COR-L47 (cell line): ENCODE measurements at places on chromosomes 1 and 21.

DNA sequence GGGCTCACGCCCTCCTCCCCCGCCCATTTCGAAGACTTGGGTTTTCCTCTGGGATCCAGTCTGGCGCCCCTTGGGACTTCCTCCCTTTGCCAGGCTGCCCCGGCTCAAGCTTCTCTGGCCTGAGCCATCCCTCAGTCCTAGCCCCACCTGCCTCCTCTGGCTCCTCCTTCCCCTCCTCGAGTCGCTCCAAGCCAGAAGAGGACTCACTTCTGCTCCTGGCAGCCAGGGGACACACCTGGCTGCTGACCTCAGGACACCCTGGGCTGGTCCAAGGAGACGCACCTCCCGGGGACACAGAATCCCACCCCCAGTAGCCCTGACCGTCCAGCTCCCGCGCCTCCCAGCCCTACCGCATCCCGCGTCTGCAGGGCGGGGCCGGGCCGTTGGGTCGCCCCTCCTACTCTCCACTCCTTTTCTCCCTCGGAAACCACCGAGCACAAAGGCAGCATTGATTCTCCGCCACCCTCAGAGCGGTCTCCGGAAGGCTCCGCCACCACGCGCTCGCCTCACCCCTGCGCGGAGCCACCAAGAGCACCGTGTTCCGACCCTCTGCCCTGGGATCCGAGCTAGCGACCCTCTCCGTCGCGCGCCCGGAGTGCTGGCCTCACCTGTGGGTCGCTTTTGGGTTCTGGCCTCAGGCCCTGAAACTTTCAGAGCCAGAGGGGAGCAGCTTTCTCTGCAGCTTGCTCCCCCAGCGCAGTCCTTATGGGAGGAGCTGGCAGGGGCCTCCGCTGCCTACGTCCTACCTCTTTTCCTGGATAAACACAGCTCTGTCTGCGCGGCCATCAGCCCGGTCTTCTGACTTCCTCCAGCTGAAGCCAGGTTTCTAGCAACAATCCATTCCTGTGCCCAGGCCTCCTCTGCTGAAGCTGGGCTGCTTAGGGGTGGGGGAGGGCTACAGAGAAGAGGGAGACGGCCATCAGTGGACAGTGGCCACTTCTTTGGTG is at the start of gene C2CD4D:
C2CD4D (minus strand) TSS at position 364 of the 947 bp plus-strand sequence. CDS start 831 bp downstream, outside the sequence.
- DNase-seq, result peak; percentile 68

- no peak for DNase-seq
Measured at GRCh38 chr1:234997896-234998741, 130.5 kb downstream of the TOMM20 start.

- DNase-seq, result no peak
Measured at GRCh38 chr1:180504186-180504585, 1.8 kb upstream of the ACBD6 start.

- peak; percentile 24 for DNase-seq
Measured at GRCh38 chr1:100868364-100868995, 26.2 kb downstream of the EXTL2 start.

DNA sequence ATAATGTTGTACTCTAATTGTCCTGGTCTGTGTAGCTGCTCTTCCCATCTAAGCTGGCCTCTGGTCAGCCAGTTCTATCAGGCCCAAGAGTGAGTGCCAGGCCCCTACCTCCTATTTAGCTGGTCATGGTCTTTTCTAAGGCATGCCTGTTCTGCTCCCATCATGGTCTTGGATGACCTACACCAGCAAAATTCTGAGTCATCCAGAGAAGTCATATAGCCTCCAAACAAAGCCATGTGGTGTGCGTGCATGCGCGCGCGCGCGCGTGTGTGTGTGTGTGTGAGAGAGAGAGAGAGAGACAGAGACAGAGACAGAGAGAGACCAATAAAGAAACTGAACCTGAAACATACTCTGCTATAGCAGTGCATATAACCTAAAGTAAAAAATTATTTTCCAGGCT is 254.4 kb downstream of the BRINP2 start:
- no peak for DNase-seq

- no peak for DNase-seq
Measured at GRCh38 chr1:119220991-119221390, 80.5 kb upstream of the WARS2 start.

GRCh38 chr1:1182491-1183220 is 9.0 kb downstream of the TTLL10 start:
- no peak for DNase-seq

- DNase-seq, result no peak
Measured at GRCh38 chr1:162498496-162498810, 835 bp downstream of the UHMK1 start.

GRCh38 chr1:8241417-8242014 is 76.4 kb upstream of the SLC45A1 start:
- no peak for DNase-seq

DNA sequence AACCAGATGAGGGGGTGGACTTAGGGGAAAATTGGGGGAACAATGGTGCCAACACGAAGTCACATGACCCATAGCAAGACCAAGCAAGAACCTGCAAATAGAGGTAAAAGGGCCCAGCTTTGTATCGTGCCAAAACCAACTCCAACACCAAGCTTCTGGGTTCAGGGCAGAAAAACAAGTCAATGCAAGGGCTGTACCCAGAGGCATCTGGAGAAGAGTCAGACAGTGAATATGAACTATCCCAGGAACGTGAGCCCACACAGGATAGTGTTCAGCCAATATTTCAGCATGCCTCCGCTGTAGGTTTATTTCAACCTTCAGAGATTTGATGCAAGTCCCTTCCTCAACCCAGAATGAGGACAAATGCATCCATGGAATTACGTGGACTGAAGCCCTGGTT is 15.0 kb upstream of the ZMYM6 start:
- DNase-seq, result no peak

GRCh38 chr1:201379733-201380242 is 2.3 kb upstream of the TNNT2 start:
- DNase-seq, result no peak

- no peak for DNase-seq
Measured at GRCh38 chr1:39866767-39867166, 16.5 kb downstream of the TRIT1 start.

- no peak for DNase-seq
Measured at GRCh38 chr1:210883821-210884220, 250.1 kb downstream of the KCNH1 start.

DNA sequence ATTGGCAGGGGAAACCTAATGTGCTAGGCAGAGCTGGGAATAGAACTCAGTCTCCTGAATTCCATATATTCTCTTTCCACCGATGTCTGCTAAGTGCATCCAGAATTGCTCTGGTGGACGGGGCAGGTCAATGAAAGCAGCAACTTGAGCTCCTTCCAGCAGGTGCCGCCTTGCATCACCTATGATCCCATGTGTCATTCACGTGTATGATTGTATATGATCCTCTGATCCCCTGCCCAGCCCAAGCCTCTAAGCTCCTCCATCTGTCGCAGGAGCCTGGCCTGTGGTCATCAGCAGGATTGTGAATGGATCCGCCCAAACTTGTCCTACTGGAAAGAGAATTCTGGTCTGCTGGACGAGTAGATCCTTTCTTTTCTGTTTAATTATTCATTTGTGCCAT is 13.1 kb downstream of the ACTA1 start:
- no peak for DNase-seq

DNA sequence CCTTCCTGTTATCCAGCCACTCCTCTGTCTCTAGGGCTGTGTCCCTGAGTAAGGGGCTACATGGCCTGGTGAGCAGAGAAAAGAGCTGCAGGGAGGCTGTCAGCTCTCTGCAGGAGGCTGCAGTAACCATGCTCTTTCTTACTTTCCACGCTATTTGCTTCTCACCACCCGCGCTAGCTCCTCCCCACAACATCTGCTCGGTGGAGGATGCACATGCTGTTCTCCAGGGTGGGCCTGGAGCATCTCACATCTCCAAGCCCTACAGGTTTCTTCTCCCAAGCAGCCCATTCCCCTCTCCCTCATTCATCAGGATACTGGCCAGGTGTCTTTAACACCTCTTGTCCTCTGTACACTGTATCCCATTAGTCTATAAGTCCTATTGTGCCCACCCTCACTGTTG is 103.8 kb downstream of the IER5 start:
- DNase-seq, result no peak

GRCh38 chr1:78464449-78464891 is 26.3 kb upstream of the PTGFR start:
- no peak for DNase-seq

DNA sequence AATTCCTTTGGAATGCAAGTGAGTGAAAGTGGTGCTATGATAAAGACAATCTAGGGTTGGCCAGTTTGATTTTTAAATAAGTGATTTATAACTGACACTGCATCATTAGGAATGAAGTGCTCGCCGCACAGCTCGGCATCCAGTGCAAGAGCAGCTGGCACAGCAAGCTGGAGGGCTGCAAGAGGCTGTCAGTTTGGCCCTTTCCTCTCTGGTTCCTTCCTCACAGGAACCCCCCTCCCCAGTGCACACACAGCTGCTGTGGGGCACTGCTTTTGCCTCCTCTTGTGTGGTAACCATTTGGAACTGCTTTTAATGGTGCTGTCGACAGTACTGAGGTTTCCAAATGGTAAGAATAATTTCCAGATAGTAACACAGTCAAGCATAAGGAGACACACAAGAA is 10.4 kb upstream of the BCAR3 start:
- DNase-seq, result no peak

- DNase-seq, result no peak
Measured at GRCh38 chr21:35019631-35020032, 29.5 kb downstream of the RUNX1 start.

- DNase-seq, result no peak
Measured at GRCh38 chr1:212470059-212470458, 37.3 kb downstream of the NENF start.

DNA sequence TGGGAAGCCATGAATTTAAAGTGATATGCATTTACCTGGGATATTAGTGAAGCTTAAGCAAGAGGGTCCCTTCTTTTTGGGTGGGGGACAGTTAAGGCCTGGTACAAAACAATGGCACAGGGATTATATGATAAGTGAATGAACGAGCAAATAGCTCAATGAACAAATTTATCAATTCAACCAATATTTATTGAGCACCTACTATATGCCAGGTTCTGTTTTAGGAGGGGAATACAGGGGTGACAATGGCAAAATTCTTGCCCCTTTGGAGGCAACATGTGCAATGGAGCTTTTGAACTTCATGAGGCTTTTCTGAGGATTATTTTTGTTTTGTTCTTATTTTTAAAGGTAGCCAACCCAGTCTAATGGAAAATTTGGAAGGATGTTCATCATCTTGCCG is 68.2 kb downstream of the FOXD2 start:
- DNase-seq, result no peak
